ENCODE measurements at places on chromosomes 7 and 10. TPM values are rescaled to one million over a fixed set of nuclear protein-coding genes. Genes with fewer than 3 reads are reported as not detected.

DNA sequence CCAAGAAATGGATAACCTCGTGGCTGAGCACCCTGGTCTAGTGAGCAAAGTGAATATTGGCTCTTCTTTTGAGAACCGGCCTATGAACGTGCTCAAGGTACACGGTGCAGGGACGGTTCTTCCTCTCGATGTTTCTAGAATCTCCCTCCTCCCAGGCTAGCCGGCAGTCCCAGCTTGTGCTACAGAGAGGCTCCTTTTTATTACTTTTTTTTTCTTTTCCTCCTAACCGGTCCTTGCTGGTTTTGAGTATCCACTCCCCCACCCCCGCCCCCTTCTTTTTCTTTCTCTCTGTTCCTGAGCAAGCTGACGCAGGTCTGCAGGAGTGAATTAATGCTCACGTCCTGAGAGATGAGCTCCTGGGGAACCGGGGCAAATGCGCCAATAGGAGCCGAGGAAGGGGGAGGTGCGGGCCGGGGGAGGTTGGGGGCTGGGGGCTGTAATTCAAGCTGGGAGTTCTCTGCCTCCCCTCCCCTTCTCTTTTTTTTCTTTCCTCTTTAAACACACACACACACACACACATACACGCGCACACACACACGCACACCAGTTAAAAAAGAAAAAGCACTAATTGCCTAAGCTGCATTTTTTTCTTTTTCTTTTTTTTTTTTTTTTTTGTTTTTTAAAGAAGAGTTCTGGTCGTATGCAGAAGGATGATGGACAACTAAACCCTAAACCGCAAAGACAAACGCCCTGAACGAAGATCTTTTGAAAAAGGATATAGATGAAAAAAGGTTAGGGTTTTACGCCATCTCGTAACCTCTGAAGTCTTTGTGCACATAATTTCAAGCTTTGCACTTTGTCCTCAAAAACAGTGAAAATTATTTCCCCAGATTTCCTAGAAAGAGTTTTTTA, 6.6 kb downstream of the CPA2 start:
- no peaks in the 10 kb centered on the region for H3K4me1 ChIP-seq
- peak overlapping the region; percentile 23 for H3K4me3 ChIP-seq
- no peak for DNase-seq
- H3K27ac ChIP-seq: peak overlapping the region; percentile 50

GRCh38 chr7:47604496-47604890, 22.6 kb upstream of the TNS3 start:
- no peaks in the 10 kb centered on the region for H3K27me3 ChIP-seq
- DNase-seq: no peak
- peaks cover 51% of the 10 kb centered on the region for H3K4me1 ChIP-seq

The PAX4 gene
- polyA plus RNA-seq: 0.46 TPM

GRCh38 chr10:68043030-68043429, 32.1 kb downstream of the HERC4 start:
- no peaks in the 10 kb centered on the region for H3K36me3 ChIP-seq
- H3K4me3 ChIP-seq: no peak overlapping the region
- no peak for DNase-seq
- no peaks in the 10 kb centered on the region for H3K27me3 ChIP-seq
- no peaks in the 10 kb centered on the region for H3K4me1 ChIP-seq
- H3K27ac ChIP-seq: no peak overlapping the region

DNA sequence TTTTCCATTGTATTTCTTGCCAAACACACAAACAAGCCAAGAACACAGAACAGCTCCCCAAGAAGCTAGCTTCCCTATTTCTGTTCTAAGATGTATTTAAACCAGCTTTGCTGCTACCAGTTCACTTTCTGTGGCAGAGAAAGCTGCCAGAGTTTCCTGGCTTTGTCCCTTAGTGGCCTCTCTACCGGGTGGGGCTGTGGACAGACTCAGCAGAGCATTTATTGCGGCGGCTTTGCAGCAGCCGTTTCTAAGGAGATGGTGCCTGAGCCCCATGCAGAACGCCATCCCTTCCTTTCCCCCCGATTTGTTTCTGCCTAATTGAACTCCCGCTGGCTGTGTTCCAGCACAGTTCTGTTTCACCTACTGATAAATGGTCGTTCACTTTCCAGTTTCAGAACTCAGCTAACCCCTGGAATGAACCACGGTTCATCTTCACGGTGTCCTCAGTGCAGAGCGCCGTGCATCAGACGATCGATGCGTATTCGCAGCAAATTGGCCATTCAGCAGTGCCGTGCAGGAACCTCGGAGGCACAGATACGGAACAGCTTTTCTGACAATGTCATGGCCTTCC, 33.8 kb upstream of the SFMBT2 start:
- H3K36me3 ChIP-seq: no peaks in the 10 kb centered on the region
- DNase-seq: no peak
- no peak overlapping the region for H3K4me3 ChIP-seq
- H3K4me1 ChIP-seq: no peaks in the 10 kb centered on the region

GRCh38 chr10:44914891-44915290, 3.8 kb downstream of the TMEM72 start:
- H3K27me3 ChIP-seq: no peaks in the 10 kb centered on the region
- no peak overlapping the region for H3K4me3 ChIP-seq
- H3K36me3 ChIP-seq: no peaks in the 10 kb centered on the region
- DNase-seq: no peak

- H3K36me3 ChIP-seq: peaks cover 16% of the 10 kb centered on the region
- H3K27ac ChIP-seq: peak overlapping the region; percentile 46
- H3K4me3 ChIP-seq: no peak overlapping the region
- no peaks in the 10 kb centered on the region for H3K27me3 ChIP-seq
- H3K4me1 ChIP-seq: no peaks in the 10 kb centered on the region
These were observed 34.4 kb downstream of the ZC3HAV1 start for GRCh38 chr7:139075031-139075652.

All from sigmoid colon (tissue), 7 donors.